ENCODE measurements at places on chromosomes 4 and X.
A peak's percentile ranks its signal among the peaks of the same experiment; 100 is the strongest.

GRCh38 chr4:14787894-14788293 lies 214.4 kb upstream of the CPEB2 start:
- no peak for DNase-seq

- DNase-seq, result no peak
Observed at GRCh38 chrX:126238220-126238619, 72.1 kb upstream of the DCAF12L2 start.

DNA sequence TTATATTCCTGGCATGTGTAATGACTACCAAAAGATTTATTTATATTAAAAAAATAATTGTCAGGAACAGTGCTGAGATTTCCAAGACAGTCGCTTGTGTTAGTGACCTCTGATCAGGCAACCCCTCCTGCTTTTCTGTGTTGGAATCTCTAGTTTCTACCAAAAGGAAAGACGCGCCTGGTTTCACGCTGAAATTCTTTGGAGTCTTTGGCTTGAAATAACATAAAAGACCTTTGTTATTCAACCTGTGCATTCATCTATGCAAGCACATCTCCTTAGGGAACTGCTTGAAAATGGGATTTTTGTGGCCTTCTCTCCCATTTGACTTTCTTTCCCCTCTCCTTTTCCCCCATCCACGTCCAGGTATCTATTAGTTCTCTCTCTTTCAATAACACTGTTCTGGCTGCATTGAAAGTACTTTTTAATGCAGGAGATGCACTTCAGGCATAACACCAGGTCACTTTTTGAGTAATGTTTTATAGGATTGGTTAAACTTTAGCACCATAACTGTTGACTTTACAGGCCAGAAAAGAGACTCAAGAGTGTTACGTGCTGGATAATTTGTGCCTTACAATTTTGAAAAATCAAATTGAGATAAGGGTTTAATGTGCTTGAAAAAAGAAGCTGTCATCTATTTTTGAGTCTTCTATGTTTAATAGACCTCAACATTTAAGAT lies 172.7 kb downstream of the GPAT3 start:
- DNase-seq, result no peak

DNA sequence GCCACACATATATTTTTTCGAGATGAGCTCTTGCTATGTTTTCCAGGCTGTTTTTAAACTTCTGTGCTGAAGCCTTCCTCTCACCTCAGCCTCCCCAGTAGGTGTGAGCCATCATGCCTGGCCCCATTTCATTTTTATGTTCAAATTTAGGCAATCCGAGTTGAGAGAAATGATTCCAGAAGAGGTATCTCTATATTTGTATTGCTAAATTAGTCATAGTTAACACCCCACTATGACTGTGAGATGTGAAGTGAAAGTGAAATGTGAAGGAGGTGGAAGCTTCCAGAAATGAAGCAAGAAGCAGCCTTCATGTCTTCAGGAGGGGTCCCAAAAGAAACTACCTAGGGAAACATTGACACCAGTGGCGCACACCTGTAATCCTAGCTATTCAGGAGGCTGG lies 17.7 kb downstream of the APELA start:
- DNase-seq, result no peak

- DNase-seq, result no peak
Observed at GRCh38 chrX:39834600-39834999, 263.2 kb downstream of the BCOR start.

DNA sequence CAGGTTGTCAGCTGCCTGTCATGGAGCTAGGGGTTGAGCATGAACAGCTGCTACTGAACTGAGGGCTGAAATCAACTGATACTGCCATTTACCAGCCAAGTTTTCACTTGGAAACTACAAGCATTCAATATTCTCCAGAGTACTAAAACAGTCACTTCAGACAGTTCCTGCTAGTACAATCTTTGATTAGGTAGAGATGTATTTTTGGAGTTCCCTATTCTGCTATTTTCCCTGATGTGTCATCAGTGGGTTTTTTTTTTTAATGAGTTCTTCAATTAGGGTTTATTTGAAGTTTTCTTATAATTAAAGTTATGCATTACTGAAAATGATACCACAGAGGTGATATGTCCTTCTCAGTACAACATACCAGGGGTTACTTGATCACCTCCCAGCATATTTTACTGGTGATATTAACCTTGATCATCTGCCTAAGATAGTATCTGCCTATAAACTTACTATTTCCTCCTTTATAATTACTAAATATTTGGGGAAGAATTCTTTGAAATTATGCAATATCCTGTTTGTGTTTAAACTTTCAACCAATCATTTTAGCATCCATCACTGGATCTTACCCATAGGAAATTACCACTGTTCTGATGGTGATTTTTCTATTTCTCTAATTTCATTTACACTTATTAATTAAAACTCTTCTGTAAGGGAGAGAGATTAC lies 13.6 kb downstream of the PDCL2 start:
- no peak for DNase-seq

- DNase-seq, result no peak
Observed at GRCh38 chr4:48058617-48059530, 42.3 kb downstream of the NIPAL1 start.

DNA sequence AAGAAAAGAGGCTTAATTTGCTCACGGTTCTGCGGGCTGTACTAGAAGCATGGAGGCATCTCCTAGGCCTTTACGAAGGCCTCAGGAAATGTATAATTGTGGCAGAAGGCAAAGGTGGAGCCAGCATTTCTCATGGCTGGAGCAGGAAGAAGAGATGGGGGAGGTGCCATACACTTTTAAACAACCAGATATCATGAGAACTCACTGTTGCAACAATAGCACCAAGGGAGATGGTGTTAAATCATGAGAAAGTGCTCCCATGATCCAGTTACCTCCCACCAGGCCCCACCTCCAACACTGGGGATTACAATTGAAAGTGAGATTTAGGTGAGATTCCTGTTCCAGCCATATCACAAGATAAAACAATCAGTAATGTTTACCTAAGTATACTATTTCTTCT lies 45.5 kb downstream of the MTHFD2L start:
- DNase-seq, result no peak

DNA sequence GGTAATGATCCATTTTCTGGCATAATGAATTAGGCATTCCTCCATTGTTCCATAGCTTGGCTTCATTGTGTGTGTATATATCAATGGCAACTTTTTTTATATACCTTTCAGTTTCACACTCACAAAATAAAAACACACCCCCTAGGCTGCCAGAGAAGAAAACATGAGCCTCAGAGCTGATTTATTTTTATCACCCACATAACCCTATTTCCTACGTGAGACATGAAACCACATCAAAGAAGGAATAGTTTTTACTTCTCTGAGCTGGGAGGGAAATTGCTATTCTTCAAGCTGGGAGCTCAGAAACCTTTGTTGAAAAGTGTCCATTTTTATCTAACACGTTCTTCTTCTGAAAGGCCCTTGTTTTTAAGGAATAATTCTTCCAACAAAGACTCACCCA lies 126.7 kb upstream of the RAI2 start:
- no peak for DNase-seq

DNA sequence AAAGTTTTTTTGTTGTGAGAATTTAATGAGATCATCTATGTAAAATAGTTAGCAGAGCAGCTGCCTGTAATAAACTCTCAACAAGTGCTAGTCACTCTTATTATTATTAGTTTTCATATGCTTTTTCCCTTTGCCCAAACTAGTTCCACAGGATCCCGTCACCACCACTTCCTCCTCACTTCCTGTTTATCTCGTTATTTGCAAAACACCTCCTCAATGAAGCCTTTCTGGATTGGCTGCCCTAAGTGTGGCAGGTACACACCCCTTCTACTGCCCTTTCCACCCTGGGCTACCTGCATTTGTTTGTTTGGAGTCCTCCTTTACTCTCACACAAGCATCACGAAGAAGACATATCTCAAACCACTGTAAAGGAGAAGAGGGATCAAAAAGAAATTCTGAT lies 54.4 kb upstream of the KLF3 start:
- DNase-seq, result no peak

DNA sequence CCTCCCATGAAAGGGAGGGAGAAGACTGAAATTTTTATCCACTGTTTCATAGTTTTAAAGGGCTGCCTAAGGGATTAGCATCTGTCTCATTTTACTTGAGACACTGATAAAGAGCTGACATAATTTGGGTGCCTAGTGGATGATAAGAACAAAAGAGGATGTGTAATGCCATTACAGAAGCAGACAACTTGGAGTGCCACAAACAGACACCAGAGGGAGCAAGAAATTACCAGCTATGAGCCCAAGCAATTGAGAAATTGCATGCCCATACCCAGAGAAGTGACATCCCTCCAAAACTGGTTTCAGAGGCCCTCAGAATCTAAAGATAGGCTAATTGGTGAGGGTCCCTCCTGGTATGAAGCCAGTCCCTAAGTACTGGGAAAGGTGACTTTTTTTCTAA lies 38.5 kb upstream of the POU3F4 start:
- no peak for DNase-seq

GRCh38 chrX:17553469-17553868 lies 178.5 kb downstream of the NHS start:
- no peak for DNase-seq

DNA sequence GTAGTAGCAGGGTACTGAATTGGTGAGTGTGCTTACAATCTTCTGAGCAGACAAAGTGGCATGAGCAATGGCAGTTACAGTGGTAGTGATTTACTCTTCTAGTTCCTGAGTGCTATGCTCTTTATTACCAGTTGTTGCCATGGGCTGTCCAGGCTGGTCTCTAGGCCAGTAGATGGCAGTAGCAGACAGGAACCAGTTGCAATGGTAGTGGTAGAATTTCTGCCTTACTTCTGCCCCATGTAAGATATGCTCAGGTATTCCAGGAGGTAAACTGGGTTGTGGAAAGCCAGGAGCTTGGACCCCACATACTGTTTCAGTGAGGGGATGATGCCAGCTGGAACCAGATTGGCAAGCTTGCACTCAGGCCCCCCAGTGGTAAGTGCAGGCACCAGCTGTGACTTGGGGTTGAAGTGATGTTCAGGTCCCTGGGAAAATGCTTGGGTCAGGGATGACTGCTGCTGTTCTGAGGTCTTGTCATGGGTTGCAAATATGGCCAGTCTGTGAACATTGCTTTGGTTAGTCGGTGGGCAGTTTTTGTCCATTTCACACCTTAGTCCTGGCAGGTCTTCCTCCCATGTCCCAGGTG lies 63.0 kb upstream of the ZXDB start:
- no peak for DNase-seq

DNA sequence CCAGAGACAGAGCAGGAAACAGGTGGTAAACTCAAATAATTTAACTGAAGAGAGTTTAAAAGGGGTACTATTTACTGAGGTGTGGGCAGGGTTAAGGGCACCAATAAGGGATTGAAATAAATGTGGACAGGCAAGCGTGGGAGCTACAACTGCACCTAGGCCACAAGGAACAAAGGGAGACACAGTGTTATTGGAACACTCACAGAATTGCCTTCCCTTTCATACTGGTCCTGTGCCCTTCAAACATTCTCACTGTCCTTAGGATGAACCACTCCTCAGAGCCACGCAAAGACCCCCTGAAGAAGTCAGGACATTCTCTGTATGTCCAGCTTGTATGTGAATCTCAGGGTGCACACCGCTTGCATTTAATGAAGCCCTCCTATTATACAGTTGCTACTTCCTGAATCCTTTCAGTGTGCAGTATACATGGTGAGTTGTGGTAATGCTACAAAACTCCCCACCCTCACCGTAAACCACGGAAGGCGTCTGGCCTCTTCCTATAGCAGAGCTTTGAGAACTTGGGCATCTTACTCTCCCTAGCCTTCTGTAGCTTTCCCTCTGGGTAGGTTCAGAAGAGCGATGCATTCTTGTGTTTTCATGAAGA lies 9.6 kb upstream of the MRPL1 start:
- DNase-seq, result no peak

DNA sequence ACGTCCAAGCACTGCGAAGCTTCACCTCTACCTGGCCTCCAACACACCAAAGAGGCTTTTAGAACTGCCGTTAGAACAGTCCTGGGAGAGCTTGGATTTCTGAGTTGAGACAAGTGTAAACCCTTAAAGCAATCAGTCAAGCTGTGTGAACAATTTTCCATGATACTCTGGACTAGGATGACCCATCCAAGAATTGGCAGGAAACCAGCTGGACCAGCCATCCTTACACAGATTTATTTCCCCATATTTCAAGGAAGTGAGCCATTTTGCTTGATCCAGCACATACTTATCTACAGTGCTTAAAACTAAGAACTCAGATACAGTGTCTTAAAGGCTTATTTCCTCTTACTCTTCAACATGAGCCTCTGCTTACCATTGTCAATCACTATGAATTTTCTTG lies 340.7 kb upstream of the HS3ST1 start:
- DNase-seq, result no peak

GRCh38 chr4:85495621-85496020 lies 20.7 kb downstream of the ARHGAP24 start:
- DNase-seq, result no peak

- peak; percentile 64 for DNase-seq
Observed at GRCh38 chrX:50813843-50814661, at the start of gene SHROOM4. Gene SHROOM4, minus strand, starts transcription at chrX:50814194. Its CDS starts 176 bp downstream, at chrX:50814018.

DNA sequence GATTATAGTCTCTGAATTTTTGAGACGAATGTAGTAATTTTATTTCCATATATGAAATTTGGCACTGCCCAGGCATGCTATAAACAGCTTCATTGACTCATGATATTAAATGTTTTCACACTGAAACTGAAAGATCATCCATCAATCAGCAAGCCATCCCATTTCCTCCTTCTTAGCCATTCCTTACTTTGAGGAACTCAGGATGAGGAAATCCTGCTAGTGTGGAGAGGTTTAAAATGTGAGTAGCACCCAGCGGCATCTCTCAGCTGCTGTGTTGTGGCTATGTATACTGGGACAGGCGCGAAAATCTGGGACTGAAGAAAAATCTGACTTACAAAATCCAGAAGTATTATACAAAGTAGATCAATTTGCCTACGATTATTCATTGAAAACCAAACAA lies 52.1 kb downstream of the PTCHD1 start:
- DNase-seq, result no peak

- no peak for DNase-seq
Observed at GRCh38 chr4:76982638-76983584, 33.4 kb downstream of the SEPTIN11 start.

- no peak for DNase-seq
Observed at GRCh38 chr4:71259911-71260331, 78.9 kb upstream of the SLC4A4 start.

GRCh38 chrX:148271263-148271662 lies 229.2 kb upstream of the AFF2 start:
- DNase-seq, result no peak

GRCh38 chr4:107818301-107818910 lies 6.3 kb upstream of the SGMS2 start:
- DNase-seq, result no peak

GRCh38 chrX:128698573-128699181 lies 646.5 kb upstream of the ACTRT1 start:
- DNase-seq, result no peak

DNA sequence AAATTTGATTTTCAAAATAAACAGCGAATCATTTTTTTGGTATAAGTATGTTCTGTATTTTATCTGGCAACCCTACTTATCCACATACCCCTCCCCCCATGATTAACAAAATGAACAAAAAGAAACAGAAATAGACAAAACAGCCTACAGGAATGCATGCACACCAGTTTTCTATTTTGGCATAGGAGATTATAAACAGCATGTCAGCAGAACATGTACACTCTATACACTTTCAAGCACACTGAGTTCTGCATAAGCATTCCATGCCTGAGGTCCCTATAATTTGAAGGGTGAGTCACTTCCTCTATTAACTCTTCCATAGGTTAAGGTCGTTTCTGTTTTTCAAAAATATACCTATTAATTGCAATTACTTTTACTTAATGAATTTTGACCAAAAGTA lies 28.0 kb upstream of the ZNF280C start:
- no peak for DNase-seq

- no peak for DNase-seq
Observed at GRCh38 chr4:32226204-32226603, 1506.0 kb downstream of the PCDH7 start.

Measured in mesothelial cell of epicardium (in vitro differentiated cells).